ENCODE measurements at places on chromosomes 2 and 18.

DNA sequence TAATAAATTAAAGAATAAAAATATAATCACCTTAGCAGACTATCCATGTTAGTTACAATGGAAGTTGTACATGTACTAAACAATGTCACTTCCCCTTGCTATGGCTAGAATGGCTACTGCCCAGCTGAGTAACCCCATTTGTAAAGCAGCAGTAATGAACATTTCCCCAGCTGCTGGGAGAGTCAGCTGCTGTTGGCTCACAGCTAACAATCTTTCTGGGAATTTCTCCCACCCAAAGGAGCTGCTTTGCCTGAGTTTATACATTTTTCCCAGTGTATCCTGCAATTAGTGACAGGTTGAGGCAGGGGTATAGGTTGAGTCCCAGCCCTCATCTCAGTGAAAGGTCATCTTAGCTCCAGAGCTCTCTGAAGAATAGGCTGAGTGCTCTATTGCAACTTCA, 665.6 kb upstream of the KLHL29 start:
- DNase-seq = no peak

DNA sequence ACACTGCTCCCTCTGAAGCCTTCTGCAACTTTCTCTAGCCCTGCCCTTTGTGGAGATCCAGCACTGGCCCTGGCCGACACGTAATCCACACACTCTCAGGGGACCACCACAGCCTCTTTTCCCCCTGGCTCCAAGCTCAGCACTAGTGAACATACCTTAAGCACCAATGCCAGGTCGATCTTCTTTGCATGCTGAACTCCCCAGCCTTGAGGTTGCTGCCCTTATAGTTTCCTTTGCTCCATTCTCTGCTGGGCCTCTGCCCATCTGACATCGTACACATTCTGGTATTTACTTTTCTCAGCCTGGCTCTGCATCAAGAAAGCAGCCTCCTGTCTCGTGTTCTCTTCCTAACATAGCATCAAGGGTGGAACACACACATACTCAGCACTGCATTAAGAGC, 361.5 kb downstream of the LPIN1 start:
- no peak for DNase-seq

GRCh38 chr2:241271706-241272302, 43.7 kb downstream of the HDLBP start:
- DNase-seq = peak; percentile 26

DNA sequence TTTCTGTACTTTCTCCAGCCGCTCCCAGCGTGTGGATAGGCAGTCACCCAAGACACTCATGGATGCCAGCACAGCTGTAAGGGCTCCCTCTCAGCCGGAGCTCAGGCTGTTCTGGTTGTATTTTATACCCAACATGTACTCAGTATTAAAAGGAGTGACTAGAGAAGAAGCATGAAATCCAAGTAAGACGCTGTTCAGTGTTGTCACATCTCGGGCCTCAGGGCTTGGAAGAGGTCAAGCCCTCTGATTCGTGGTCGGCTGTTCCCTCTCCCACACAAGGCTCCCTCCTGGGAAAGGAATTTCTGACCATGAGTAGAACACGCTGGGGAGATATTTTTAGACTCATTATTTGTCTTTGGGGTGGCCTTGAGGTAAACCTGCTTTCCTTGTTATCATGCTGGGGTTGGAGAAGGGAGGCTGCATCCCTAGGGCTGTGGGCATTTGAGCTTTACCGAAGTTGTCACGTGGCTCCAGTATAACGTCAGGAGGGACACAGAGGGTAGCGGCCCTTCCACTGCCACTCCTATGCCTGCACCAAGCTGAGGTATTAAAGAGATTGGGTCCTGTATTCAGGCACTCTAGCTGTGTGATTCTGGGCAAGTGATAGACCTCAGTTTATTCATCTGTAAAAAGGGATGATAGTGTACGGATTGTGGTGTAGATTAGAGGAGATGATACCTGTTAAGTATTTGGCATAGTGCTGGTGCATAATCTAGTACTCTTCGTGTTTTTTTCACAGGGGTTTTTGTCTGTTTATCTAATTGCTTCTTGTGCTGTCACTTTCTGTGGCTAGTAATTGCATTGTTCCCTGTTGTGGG, 34.1 kb downstream of the HK2 start:
- no peak for DNase-seq

GRCh38 chr2:189152483-189152882, 27.1 kb downstream of the COL5A2 start:
- no peak for DNase-seq

- DNase-seq = no peak
These were observed 140.3 kb downstream of the CYRIA start for GRCh38 chr2:16525265-16525887.

GRCh38 chr2:190513877-190514276, 20.6 kb downstream of the NEMP2 start:
- no peak for DNase-seq

DNA sequence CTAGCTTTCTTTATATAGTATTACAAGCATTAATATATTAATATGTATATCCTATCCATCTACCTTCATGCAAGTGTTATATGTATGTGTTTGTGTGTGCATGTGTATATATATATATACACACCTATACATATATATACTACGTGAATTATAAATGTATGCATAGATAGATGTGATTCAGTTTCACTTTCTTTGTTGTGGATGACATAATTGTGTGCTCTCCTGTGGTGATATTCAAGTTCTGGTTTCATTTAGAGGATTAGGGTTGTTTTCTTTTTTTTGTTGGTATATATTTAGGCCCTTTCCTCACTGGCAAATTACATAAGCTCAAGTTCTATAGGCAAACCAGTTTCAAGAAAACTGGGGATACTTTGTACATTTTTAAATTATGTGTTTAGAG, 225.7 kb upstream of the FANCL start:
- DNase-seq = no peak

GRCh38 chr2:241637795-241638660, 535 bp downstream of the ATG4B start:
- DNase-seq = no peak

- DNase-seq = no peak
These were observed 56.8 kb upstream of the SPAG16 start for GRCh38 chr2:213227458-213227857.

- DNase-seq = no peak
These were observed 23.4 kb upstream of the TMEM37 start for GRCh38 chr2:119408221-119408619.

DNA sequence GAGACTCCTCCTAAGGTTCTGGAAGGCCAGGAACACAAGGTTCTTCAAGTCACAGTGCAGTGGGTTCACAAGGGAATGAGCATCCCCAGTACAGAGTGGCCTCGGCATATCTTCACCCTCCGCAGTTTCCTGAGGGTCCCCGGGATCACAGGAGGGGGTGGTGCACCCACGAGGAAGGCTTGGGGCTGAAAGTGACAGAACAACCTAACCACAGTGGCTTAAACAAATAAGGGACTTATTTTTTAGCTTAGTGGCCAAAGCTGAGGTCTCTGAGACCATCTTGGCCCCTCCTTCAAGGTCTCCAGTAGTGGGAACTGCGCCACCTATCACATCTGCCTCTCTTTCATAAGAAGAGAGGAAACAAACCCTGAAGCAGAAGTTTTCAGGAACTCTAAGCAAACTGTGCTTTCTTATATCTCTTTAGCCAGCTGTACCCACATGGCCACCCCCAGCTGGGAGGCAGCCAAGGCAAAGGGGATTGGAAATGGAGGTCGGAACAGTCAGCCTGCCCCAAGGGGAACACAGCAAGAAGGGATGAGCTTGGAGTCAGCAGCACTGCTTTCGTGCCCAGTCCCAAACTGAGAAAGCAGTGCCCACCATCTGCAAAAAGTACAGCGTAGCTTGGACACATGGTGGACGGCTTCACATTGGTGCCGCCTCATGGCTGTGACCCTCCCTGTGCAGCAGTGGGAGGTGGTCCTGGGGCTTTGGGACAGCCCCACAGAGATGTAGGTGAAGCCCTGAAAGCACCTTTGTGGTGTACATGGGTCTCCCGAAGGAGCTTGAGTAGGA, 260.0 kb upstream of the ID2 start:
- DNase-seq = no peak

- no peak for DNase-seq
These were observed 168.1 kb downstream of the NRXN1 start for GRCh38 chr2:50863856-50864255.

GRCh38 chr18:965921-966758, 61.5 kb downstream of the ADCYAP1 start:
- DNase-seq = no peak

DNA sequence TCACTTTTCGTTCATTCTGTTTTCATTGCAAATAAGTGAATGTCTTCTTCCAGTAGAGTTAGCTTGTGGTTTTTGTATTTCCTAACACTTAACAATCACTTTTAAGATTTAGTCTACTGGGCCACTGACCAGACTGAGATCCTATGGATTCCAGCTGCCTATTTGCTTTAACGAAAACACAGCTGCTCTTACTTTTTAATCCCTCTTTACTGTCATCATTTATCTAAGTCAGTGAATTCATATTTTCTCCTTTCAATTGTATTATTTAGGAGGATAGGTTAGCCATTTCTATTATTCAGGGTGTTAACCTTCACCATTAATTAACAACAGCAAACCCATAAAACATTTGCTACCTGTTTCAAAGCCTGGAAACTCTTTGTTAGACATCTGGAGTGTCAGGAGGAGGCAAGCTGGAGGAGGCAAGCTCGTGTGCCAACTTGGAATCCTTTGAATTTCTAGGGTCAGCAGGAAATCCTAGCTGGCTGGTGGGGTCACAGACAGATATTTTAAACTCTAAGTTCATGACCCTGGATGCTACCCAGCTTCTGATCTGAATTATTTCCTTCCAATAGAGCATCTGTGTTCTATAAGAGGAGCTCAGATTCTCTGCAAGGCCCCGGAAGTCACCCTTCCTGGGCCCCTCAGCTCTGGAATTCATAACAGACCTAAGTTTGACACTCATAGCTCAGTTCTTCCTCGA, 385.3 kb downstream of the RBM43 start:
- DNase-seq = no peak

GRCh38 chr2:111715987-111716904, 167.7 kb downstream of the ANAPC1 start:
- DNase-seq = no peak

DNA sequence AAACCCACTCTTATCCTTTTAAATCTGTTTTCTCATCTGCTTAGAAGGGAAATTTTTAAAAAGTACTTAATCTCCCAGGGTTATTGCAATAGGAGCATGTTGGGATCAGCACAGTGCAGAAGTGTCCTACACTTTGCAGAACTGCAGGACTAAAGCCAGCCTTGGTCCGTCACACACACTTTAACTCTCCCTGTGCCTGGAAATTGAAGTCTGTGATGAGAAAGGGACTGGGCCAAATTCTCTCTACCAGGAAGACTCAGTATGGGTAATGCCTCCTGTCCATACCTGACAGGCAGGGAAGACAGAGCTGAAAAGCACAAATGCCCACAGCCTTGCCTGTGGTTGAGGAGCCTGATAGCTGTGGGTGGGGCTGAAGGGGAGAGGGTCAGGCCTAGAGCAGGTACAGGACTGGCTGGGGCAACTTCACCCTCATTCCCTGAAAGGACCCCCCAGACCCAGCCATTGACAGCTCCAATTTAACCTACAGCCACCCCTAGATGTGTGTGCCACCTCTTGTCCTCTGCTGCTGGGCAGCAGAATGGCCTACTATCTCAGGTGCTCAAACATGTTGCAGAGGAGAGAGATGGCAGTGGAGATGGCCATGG, 377.2 kb upstream of the KLHL29 start:
- no peak for DNase-seq

DNA sequence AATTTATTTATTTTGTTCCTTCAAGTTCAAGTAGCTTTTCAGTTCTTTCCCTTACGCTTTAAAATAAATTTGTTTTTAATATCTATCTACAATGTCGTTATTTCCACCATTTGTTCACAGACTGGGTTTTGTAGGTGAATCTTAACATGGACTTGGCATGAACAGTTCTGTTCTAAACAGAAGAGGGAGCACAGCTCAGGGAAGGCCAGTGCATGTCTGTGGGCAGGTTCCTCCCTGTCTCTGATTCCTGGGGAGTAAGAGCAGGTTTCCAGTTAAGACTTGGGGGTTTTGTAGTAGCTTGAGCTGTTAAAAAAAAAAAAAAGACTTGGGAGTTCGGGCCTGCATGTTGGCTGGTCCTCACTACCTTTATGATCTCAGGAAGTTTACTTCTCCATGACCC, 11.1 kb downstream of the TTL start:
- no peak for DNase-seq

- DNase-seq = no peak
These were observed 255.2 kb upstream of the RASGRP3 start for GRCh38 chr2:33221046-33221784.

GRCh38 chr2:98509542-98510321, 65.1 kb downstream of the INPP4A start:
- DNase-seq = no peak

DNA sequence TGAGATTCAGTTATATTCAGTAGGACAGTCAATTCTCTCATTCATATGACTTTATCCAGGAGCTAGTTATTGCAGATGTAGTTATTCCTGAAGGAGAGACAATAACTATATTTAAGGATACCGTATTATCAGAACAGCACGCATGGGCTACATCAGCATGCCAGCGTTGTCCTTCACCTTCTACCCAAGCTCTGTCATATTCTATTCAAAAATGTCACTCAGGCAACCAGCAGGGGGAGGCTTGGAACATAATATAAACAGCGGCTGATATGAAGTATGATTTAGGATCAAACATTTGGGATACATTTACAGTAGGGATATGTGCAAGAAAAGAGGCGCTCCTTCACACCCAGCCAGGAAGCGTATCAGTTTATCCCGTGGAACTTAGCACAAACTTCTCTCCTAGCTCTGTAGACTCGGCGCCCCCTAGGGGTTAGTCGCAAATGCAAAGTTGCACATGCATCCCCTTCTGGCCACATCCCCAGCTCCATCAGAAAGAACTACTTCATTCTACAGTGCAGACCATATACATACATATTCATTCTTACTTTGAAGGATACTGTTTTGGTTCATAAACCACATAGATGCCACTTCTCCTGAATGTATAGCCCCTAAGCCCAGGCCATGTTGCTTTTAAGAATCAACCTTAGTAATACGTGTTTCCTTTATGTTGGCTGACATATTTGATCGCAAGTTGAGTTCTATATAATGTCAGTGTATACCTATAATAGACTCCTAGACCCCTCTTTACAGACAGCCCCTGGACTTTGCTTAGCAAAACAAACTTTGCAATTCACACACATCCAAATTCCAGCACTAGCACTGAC, 759.4 kb downstream of the ADCYAP1 start:
- no peak for DNase-seq

DNA sequence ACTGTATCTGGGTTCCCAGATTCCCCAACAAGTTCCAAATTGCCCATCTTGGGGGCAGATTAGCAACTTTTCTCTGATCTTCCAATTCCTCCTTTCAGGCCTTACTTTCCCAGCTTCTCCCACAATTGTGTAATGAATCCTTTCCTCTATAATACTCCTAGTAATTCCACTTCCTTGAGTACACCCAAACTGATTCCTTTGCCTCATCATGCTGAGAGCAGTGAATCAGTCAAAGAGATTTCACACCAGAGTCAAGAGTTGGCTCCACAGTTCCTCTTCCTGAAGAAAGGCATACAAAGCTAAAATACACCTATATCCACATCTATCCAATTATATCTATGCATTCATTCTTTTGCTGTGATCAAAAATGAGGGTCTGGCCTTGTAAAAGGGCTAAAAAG, 28.6 kb upstream of the DAPL1 start:
- DNase-seq = no peak

All from activated T-helper 1 cell treated with anti-CD3 and anti-CD28 coated beads, Interleukin-2, amount 50 U/mL, for 16 hours (primary cell).